ENCODE measurements at places on chromosomes 1 and 21.

DNA sequence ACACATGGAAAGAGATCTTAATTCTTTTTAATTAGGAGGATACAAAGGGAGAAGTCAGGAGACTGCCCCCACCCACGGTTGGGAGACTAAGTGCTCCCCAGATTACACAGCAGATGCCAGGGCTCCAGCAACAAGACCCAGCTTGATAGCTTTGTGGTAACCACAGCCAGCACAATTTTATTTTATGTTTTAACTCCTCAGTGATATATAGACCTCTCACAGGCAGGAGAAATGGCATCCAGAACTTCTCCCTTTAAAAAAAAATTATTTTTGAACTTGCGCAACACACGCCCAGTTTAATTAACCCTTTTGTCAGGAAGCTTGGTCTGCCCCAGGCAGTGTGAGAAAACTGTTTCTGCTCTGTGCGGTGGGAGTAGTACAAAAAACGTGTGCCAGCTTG lies 62.6 kb upstream of the ACOT11 start:
- DNase-seq, result no peak

GRCh38 chr1:28927266-28927647 lies 12.9 kb downstream of the EPB41 start:
- DNase-seq, result no peak

DNA sequence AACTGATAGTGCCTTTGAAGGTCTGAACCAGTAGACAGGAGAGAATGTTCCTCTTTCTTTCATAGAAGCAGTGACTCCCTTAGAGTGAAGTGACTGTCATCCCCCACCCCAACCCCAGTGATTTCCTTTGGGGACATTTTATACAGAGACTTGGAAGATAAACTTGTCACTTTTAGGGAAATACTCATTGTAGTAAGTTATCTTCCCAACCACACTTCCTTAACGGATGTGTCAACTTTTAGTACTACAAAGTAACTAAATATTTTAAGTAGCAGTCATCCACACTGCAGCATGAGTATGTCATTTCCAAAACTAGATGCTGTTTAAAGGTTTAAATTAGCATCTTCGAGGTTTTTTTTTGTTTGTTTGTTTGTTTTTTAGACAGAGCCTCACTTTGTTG lies 13.7 kb downstream of the LRRC8B start:
- DNase-seq, result no peak

DNA sequence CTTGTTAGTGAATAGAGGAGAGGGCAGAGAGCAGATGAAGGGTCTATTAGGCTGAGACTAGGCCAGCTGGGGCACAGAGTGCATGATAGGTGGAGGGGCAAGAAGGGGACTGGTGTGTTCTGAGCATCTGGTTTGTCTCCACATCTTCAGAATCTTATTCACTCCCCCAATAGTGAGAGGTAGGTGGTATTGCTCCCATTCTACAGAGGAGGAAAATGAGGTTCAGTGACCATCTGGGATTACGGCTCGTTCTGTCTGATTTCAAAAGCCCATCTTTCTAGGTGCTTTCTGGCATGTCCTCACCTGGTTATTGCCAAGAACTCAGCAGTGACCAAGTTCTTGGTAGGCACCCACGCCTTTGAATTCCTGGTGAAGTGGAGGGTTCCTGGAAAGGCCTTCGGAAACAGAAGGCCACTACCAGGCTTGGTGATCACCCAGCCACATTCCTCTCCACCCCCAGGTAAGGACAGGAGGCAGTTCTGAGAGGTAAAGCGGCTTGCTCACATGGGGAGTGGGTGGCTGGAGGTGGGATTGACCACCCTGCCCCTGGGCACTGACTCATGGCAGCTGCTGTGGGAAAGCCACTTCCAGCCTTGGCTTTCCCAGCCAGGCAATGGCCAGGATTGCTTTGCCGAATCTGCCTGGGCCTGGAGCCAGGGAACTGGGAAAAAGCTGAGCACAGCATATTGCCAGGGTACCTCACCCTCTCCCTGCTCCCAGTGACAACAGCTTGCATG lies 18.8 kb upstream of the CITED4 start:
- DNase-seq, result no peak

DNA sequence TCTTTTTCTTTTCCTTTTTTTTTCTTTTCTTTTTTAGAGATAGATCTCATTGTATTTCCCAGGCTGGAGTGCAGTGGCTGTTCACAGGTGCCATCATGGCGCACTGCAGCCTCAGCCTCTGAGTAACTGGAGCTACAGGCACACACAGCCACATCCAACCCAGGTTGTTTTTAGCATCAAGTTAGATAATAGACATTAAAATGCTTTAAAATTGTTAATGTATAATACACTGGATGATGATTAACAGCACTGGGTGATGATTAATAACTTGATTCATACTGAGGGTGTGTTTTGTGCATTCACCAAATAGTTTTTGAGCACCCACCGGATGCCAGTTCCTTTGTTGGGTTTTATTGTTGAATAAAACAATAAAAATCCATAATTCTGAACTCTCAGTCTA lies 75.2 kb downstream of the BEND5 start:
- DNase-seq, result no peak

- no peak for DNase-seq
Observed at GRCh38 chr1:178798232-178798861, 72.5 kb downstream of the ANGPTL1 start.

DNA sequence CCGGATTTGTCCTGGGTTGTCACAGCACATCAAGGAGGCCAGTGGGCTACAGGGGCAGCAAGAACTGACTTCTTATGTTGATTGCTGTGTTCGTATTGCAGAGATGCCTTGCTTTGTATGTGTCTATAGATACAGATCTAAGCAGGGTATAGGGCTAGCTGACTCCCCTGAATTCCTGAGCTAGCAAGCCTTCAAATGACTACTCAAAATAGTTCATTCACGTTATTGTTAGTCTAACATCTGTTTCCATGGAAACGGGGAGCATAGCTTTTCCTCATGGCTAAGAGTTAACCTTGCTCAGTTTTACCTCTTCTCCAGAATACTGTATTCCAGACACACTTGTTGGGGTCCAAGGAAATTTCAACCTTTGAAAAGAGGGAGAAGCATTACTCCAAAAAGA lies 24.1 kb downstream of the TRIM45 start:
- no peak for DNase-seq

Data from nucleus accumbens (tissue), 56 donors.